ENCODE measurements at places on chromosomes 2 and 18. TPM values are rescaled to one million over a fixed set of nuclear protein-coding genes. Genes with fewer than 3 reads are reported as not detected.

GLI2 gene
- 0.39 TPM for total RNA-seq

HAAO gene
- not detected for total RNA-seq

PSTPIP2 gene
- 5.6 TPM for total RNA-seq

OR6B2 gene
- total RNA-seq, result not detected

USP40 gene
- total RNA-seq, result 27.0 TPM

GALNT3 gene
- 1.2 TPM for total RNA-seq

CABLES1 gene
- total RNA-seq, result 11.9 TPM

DHX57 gene
- 13.1 TPM for total RNA-seq

TRAPPC8 gene
- total RNA-seq, result 36.8 TPM

SLC40A1 gene
- 3.1 TPM for total RNA-seq

SLC23A3 gene
- total RNA-seq, result 0.60 TPM

CD207 gene
- total RNA-seq, result not detected

PTRHD1 gene
- total RNA-seq, result 61.0 TPM

RESP18 gene
- not detected for total RNA-seq

HK2 gene
- 4.0 TPM for total RNA-seq

Data from mammary microvascular endothelial cell (primary cell).